NCI-H460 (cell line): ENCODE measurements at places on chromosomes 2 and 18.

DNA sequence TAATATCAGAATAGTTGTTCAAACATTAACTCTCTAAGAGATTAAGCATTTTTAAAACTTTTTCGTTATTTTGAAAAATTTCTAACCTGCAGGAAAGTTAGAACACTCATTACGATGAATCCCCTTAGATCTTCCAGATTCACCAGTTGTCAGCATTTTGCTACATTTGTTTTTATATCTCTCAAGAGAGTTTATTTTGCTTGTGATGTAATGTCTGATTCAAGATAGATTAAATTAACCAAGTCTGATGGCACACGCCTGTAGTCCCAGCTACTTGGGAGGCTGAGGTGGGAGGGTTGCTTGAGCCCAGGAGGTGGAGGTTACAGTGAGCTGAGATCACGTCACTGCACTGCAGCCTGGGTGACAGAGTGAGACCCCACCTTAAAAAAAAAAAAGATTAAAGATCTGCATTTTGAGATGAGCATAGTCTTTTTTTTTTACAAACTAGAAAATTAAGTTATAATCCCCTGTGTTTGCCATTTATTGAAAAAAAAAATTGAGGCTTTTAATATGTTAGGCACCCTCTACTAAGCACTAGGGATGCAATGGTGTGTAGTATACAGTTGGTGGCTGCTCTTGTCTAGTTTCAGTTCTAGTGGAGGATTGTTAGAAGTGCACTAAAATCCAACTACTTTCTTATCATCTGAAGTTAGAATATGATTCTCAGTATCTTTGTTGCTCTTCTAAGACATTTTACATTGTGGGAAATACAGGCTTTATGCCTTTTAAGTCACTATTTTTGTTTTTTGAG is 20.9 kb downstream of the RAB10 start:
- DNase-seq, result no peak

GRCh38 chr2:67844024-67844540 is 218.7 kb downstream of the C1D start:
- DNase-seq, result no peak

DNA sequence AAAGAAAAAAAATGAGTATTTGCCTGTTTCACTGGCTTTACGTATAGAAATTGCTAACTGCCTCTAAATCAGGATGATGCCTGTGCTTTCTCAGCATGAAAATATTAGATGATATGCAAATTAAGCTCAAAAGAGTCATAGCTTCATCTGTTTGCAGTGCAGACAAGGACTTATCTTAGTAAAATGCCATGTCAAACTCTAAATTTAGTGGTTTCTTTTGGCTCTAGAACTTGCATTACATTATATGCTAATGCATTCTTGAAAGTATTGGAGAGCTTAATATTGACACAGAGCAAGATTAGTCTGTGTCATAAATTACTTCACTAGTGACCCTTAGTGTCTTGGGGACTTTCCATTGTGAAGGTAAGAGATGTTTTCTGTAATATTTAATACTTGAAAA is 1109.1 kb upstream of the NRXN1 start:
- DNase-seq, result no peak

GRCh38 chr18:75830828-75831227 is 403.3 kb upstream of the SMIM21 start:
- no peak for DNase-seq

DNA sequence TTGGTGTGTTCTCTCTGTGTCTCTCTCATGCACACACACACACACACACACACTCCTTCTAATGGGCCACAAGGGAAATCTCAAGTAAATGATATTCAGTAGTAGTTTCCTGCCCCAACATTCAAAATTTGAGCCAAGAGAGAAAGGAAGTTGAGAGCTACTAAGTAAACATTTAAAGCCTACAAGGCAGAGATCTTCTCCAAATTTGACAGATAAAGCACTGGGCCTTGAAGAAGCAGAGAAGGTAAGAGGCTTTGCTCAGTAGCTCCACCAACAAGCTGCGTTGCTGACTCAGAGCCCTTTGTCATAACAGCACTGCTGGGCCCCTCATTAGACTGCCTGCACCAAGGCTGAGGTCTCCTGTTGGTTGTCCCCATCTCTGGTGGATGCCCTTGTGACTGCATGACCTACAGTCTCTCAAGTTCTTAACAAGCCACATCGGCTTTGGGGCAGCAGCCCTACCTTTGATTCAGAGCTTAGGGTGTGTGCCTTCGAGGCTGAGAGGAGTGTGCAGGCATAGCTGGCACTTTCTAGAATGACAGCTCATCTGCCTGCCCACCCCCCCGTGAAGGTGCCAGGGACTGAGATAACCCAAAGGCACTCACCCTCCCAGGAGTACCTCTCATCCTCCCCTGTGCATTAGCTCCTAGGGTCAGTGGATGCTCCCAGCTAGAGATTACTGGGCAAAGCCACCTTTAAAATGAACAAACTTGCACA is 32.3 kb upstream of the NEB start:
- DNase-seq, result no peak

GRCh38 chr2:128390991-128391630 is 72.4 kb upstream of the HS6ST1 start:
- no peak for DNase-seq

- DNase-seq, result no peak
These were observed 5.1 kb upstream of the CETN1 start for GRCh38 chr18:574865-575645.

DNA sequence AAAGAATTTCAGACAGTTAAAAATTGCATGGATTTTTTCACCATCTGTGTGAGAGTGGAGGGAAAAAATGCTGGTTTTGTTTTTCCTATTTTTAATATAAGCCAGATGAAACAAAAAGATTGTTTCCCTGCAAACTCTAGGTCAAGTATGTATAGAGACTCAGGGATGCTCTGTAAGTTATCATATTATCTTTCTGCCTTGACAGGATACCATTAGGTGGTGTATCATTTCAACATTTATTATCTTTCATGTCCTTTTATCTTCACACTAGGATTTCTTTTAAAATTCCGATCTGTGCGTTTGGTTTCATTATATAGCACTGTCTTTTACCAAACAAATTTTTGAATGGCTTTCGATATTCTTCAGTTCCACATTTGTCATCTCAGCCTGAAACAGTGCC is 225.3 kb downstream of the EN1 start:
- no peak for DNase-seq

GRCh38 chr2:153387203-153387602 is 91.4 kb downstream of the RPRM start:
- DNase-seq, result no peak
